ENCODE measurements at places on chromosomes 1 and 21.

DNA sequence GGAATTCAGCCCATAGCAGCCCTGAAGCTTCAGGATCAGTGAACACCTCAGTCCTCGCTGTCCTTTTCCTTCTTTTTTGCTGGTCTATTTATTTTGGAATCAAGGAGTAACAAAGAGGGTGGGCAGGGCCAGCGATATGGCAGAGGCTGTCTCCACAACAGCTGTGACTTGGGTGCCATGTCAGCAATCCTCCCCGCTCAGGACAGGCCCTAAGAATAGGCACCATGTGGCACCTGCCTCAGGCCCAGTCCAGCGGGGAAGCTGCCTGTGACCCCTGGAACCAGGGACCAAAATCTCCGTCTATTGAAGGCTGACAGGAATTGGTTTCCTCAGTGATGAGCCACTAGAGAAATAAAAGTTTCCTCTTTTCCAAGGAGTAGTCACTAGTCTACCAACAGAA is 58.6 kb upstream of the TNR start:
- DNase-seq, result no peak

DNA sequence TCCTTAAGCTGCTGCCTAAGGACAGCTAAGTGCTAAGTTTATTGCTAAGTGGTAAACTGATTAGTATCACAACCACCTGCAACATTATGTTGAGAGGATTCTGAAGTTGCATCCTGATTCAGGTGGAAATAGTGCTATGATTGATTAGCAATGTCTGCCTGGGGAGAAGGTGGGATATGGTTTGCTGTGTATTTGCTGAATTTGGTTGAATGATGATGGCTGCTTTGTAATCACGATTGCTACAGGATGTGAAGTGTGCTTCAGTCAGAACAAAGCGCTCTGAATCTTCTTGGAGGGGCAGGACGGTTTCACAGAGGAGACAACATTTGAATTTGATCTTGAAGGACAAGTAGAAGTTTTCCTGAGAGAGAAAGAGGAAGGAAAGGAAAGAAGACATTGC is 226.0 kb downstream of the ST6GALNAC3 start:
- DNase-seq, result no peak

GRCh38 chr1:228338521-228339051 is 68.0 kb downstream of the TRIM11 start:
- no peak for DNase-seq

GRCh38 chr1:236872075-236872666 is 77.1 kb downstream of the MTR start:
- DNase-seq, result no peak

DNA sequence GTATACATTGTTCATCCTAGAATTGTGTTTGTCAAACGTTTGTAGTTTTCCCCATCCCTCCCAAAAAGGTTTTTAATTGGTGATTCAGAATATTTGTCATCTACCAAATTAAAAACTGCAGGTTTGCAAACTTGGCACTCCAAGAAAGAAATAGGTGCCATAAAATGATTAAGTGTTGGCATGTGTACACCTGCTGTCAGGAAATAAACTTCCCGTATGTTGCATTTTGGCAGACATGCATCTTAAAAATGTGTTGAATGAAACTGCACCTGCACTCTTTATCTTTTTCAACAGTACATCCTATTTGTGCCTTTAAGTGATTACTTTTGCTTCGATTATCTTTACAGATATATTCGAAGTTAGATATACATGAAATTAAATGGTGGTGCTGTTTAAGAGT is 7.3 kb downstream of the B3GALT2 start:
- DNase-seq, result no peak

DNA sequence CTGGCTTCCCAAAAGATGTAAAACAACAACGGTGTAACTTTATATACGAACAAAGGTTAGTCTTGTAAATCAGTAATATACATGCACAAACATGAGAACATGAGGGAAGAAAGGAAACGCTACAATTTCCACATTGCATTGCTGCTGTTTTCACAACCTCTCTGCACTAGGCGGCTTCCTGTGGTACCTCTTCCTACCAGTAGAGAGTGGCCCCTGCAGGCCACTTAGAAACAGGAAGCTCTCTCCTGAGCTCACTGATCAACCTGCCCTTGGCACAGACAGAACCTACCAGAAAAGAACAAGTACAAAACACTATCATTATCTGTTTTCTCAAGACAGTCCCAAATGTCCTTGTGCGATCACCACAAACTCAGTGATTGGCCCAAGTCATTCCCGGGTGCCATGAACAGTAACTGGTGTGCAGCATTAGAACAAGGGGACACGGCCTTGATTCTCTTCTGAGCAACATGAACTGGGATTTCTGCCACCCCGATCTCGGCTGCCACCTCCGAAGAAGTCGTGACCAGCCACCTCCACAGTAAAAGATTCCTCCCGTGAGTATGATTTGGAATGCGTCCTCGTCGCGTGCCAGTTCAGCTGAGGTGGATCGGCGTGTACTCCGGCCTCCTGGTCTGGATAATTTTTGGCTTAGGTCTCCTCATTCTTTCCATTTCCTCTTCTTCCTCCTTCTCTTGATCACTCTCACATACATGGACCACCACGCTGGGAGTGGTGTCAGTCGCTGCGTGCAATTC is 5.7 kb upstream of the KCNE1 start:
- DNase-seq, result no peak

- no peak for DNase-seq
Observed at GRCh38 chr1:28273216-28273860, 14.0 kb downstream of the SESN2 start.

DNA sequence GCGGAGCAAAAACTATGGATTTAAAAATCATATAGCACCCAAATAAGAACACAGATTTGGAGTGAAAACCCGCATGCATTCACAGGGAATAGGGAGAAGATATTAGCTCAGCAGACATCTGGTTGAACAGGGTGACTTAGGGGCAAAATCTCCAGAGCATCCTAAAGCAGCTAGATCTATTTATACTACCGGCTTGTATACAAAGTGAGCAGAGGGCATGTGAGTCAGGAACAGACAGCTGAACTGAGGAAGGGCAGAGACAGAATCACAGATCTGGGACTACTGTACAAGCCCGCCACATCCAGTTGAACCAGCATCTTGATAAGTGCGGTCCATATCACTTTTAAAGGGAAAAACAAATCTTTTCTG is 35.2 kb upstream of the EXOSC10 start:
- no peak for DNase-seq

- no peak for DNase-seq
Observed at GRCh38 chr21:43652616-43653015, 6.7 kb downstream of the HSF2BP start.

- DNase-seq, result no peak
Observed at GRCh38 chr1:63448731-63449246, 74.2 kb downstream of the ITGB3BP start.

DNA sequence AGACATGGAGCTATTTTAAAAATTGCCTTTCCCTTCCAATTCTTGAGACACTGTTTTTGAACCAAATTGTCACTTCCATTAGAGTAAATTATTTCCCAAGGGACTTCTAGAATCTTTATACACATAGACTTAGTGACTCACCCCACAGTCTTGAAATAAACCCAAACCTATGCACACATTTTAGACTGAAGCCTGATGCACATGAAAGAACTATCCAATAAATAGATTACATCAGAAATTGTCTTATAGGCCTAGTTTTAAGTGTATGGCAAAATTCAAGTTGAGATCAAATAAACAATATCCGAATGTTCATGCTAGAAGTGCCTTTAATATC is 32.2 kb upstream of the ZNF326 start:
- DNase-seq, result no peak

GRCh38 chr1:54850737-54851136 is 36.3 kb downstream of the DHCR24 start:
- no peak for DNase-seq
